ENCODE measurements at places on chromosomes 7 and 10. TPM values are rescaled to one million over a fixed set of nuclear protein-coding genes. Genes with fewer than 3 reads are reported as not detected.

Gene NKX2-3
- total RNA-seq = 0.12 TPM

DNA sequence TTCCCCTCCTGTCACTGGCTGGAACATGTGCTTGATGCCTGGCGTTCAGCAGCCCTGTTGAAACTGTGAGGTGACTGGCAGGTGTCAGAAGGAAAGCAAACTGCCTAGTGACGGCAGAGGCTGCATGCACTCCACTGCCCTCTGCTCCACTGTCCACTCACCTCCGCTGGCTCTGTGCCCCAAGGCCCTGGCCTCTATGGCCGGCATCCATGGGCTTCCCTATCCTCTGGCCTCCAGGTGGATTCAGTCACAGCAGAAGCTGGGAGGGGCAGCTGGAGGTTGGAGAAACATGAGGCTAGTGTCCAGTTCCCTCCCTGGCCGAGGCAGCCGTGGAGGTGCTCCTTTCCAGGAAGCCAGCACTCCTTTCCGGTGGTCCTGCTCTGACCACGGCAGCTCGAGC, 31.2 kb upstream of the INSIG1 start:
- no peak for ATAC-seq

DNA sequence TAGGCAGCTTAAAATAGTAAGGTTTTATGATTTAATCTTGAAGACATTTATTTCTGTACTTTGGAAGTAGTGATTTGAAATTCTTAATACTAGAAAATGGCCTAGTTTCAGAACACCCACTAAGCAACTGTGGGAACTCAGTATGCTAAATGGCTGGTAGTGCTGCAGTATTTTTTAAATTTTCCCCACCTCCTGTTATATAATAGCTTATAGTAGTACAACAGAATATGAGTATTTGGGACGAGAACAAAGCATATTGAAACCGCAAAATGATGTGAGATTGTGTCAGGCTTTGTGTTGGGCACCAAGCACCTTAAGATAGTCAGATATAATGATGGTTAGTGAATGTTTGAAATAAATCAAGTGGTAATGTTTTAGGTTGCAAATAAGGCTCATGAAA, 8.1 kb downstream of the SHOC2 start:
- ATAC-seq = no peak

GRCh38 chr7:8601121-8601520, 167.7 kb downstream of the NXPH1 start:
- ATAC-seq = no peak

- ATAC-seq = no peak
These were observed 348.0 kb downstream of the GPAM start for GRCh38 chr10:111835574-111835973.

- ATAC-seq = no peak
These were observed 49.1 kb downstream of the ZNF783 start for GRCh38 chr7:149310990-149311573.

- ATAC-seq = peak; percentile 40
These were observed 4.9 kb downstream of the CCDC6 start for GRCh38 chr10:59901470-59901869.

Measured in esophagus mucosa (tissue), 1 donor.